ENCODE measurements at places on chromosomes 12 and 14. TPM values are rescaled to one million over a fixed set of nuclear protein-coding genes. Genes with fewer than 3 reads are reported as not detected.

The TRIM9 gene
- 0.18 TPM for total RNA-seq

The NAV3 gene
- total RNA-seq = 42.1 TPM

The NFE2 gene
- total RNA-seq = 0.28 TPM

The CABP1 gene
- total RNA-seq = 2.1 TPM

The OVCH1 gene
- 0.09 TPM for total RNA-seq

The REP15 gene
- 0.43 TPM for total RNA-seq

The GPR68 gene
- total RNA-seq = 13.3 TPM

The TAS2R9 gene
- not detected for total RNA-seq

The TMTC1 gene
- total RNA-seq = 83.5 TPM

The IKZF4 gene
- total RNA-seq = 0.57 TPM

The BDKRB1 gene
- 33.1 TPM for total RNA-seq

The PZP gene
- total RNA-seq = not detected

The CCDC196 gene
- not detected for total RNA-seq

The INF2 gene
- total RNA-seq = 20.8 TPM

The CHGA gene
- not detected for total RNA-seq

The SMAGP gene
- 2.6 TPM for total RNA-seq

The GNB3 gene
- 0.92 TPM for total RNA-seq

The MLXIP gene
- 29.8 TPM for total RNA-seq

The NEDD8 gene
- 226 TPM for total RNA-seq

The COX8C gene
- total RNA-seq = not detected

The DBX2 gene
- not detected for total RNA-seq

The YEATS4 gene
- total RNA-seq = 8.8 TPM

The TNS2 gene
- total RNA-seq = 23.2 TPM

The RIPK3 gene
- total RNA-seq = 2.5 TPM

The NR1H4 gene
- total RNA-seq = 0.37 TPM

The RILPL1 gene
- total RNA-seq = 5.0 TPM
